ENCODE measurements at places on chromosomes 7 and 10.

DNA sequence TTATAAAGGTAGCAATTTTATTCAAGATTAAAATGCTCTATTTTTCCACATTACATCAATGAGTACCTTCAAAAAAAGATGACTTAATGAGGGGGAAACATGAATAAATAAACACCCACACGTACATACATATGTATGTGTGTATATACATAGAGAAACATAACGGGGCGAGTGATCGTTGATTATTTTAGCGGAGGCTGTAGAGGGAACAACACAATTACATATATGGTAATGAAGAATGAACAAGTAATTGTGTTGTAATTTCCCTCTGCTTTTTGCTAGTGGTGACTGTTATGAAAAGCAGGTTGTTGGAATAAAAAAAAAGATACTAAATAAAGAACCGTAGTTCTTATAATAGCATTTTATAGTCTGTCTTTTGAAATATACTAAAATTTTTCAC lies 63.2 kb downstream of the CACNB2 start:
- no peak overlapping the region for H3K27ac ChIP-seq
- no peak overlapping the region for H3K4me3 ChIP-seq
- no peak for DNase-seq
- H3K27me3 ChIP-seq: no peaks in the 10 kb centered on the region
- H3K36me3 ChIP-seq: no peaks in the 10 kb centered on the region

DNA sequence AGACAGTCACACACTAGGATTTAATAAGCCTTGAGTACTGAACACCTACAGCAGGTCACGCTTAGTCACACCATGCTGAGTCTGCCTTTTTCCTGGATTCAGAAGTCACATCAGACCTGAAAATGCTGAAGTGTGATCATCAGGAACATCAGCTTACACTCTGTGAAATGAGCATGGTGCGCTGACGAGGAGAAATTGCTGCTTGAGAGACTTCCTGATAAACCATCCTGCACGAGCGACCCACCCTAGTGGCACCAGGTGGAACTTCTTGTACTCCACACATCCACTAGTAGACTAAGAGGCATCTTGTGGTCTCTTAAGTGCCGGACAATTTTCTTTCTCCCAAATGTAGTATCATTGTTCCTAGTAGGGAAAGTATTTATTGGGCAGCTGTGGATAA lies 51.8 kb upstream of the MRLN start:
- H3K27ac ChIP-seq: peak overlapping the region; percentile 68
- H3K36me3 ChIP-seq: peaks cover 97% of the 10 kb centered on the region
- peaks cover 2% of the 10 kb centered on the region for H3K4me1 ChIP-seq
- H3K4me3 ChIP-seq: no peak overlapping the region

- no peaks in the 10 kb centered on the region for H3K36me3 ChIP-seq
- no peak overlapping the region for H3K27ac ChIP-seq
- no peak for DNase-seq
- H3K27me3 ChIP-seq: no peaks in the 10 kb centered on the region
- no peak overlapping the region for H3K4me3 ChIP-seq
These were observed 172.0 kb upstream of the ZNF32 start for GRCh38 chr10:43820663-43821062.

- no peak overlapping the region for H3K27ac ChIP-seq
- no peaks in the 10 kb centered on the region for H3K27me3 ChIP-seq
- H3K36me3 ChIP-seq: peaks cover 52% of the 10 kb centered on the region
- H3K4me3 ChIP-seq: no peak overlapping the region
These were observed 101.6 kb downstream of the CCSER2 start for GRCh38 chr10:84429926-84430520.

GRCh38 chr7:85185424-85186082 lies 1.3 kb downstream of the SEMA3D start:
- DNase-seq: no peak
- peaks cover 37% of the 10 kb centered on the region for H3K27me3 ChIP-seq
- no peak overlapping the region for H3K27ac ChIP-seq
- H3K4me1 ChIP-seq: peaks cover 4% of the 10 kb centered on the region
- H3K36me3 ChIP-seq: no peaks in the 10 kb centered on the region

GRCh38 chr10:62491597-62491996 lies 117.4 kb downstream of the ZNF365 start:
- H3K27ac ChIP-seq: no peak overlapping the region
- no peaks in the 10 kb centered on the region for H3K4me1 ChIP-seq
- DNase-seq: no peak
- H3K27me3 ChIP-seq: no peaks in the 10 kb centered on the region

DNA sequence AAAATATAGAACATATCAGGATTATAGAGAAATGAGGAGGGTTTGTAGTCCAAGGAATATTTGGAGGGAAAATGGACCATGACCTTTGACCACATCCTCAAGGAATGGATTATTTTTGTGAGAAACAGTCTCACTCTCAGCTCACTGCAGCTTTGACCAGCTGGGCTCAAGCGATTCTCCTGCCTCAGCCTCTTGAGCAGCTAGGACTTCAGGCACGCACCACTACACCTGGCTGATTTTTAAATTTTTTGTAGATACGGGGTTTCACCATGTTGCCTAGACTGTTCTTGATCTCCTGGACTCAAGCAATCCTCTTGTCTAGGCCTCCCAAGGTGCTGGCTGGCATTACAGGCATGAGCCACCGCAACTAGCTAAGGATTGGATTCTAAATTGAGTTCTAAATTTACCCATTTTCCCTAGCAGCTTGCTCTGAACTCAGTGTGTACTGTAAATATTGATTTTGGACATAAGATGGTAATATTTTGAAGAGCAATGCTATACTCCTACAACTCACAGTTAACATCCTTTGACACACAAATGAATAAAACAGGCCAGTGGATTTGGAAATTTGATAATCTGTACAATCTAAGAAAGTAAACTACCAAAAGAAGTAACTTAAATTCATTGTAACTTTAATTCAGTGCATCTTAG lies 73.8 kb downstream of the TET1 start:
- no peaks in the 10 kb centered on the region for H3K36me3 ChIP-seq
- no peak for DNase-seq
- H3K4me3 ChIP-seq: no peak overlapping the region
- H3K27me3 ChIP-seq: no peaks in the 10 kb centered on the region

- peaks cover 15% of the 10 kb centered on the region for H3K27me3 ChIP-seq
- no peak overlapping the region for H3K27ac ChIP-seq
- no peaks in the 10 kb centered on the region for H3K36me3 ChIP-seq
These were observed 11.1 kb upstream of the SDK1 start for GRCh38 chr7:3289996-3290395.

GRCh38 chr10:123044391-123044790 lies 35.6 kb downstream of the ACADSB start:
- peaks cover 62% of the 10 kb centered on the region for H3K36me3 ChIP-seq
- H3K27me3 ChIP-seq: no peaks in the 10 kb centered on the region
- H3K4me3 ChIP-seq: no peak overlapping the region
- H3K4me1 ChIP-seq: peaks cover under 1% of the 10 kb centered on the region

Measured in activated T-cell treated with anti-CD3 and anti-CD28 coated beads, Interleukin-2, amount 50 U/mL, for 24 hours (primary cell).